ENCODE measurements at places on chromosomes 3 and 15. TPM values are rescaled to one million over a fixed set of nuclear protein-coding genes. Genes with fewer than 3 reads are reported as not detected.

DNA sequence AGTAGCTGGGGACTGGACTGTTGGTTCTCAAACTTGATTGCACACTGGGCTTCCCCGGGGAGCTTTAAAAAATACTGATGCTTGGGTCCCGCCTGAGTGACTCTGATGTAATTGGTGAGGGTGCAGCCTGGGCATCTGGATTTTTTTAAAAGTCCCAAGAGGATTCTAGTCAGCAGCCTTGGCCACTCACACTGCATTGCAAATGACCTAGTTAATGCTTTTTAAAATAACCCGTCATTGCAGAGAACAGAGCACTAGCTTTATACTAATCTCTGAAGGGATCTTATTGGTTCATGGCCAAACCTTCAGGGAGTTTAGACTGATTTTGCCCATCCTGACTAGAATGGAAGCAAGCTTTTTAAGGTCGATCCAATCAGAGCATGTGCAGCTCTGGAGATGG, 310.6 kb upstream of the PROK2 start:
- no peak for DNase-seq

DNA sequence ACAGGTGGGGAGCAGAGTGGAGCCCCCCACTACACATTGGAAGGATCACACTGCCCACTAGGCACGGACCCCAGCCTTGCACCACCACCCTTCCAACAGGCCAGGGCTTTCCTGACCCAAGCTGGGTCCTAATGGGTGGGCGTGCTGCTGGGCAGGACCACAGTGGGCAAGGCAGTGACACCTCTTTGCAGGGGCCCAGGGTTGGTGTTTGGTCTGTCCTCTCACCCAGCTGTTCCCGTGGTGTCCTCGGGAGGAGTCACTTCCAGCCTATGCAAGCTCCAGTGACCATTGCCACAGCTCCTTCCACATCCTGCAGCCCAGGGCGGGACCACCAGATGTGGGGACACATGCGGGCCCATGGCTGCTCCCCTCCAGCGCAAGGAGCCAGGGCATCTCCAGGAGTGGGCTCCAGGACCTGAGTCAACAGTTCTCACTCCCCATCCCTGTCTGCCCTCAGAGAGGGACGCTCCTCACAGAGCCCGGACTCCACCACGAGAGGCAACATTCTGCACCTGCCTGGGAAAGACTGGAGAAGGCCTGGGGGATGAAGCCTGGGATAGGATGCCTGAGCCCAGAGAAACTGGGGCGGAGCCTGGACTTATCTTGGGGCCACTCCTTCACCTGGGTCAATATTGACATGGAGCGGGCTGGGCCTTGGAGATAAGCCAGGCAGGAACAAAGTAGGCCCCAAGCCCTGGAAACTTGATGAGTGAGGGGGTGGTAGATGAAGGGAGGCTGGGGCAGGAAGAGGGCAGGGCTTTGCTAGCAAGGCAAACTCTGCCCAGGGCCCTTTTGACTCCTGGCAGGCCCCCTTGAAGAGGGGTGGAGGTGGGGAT, 3.9 kb upstream of the VILL start:
- DNase-seq: peak; percentile 91

Gene HACL1
- total RNA-seq: 12.8 TPM

DNA sequence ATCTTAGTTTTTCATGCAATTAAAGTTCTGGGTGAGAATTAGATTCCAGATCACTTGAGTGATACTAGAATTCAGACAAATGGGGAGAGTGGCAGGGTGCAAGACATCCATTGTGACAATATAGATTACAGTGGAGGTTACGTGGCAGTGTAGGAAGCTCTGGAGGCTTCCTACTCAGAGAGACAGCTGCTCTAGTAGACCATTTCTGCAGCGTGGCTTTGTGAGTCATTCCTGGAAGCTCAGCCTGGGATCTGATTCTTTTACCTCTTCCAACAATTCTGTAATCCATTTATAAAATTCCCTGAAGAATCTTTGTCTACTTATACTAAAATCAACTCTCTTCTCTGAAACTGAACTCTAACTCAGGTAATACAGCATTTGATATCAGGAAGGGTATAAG, 90.4 kb upstream of the ASB14 start:
- no peak for DNase-seq

Gene CHRNA7
- total RNA-seq: 11.8 TPM

Gene CIB2
- total RNA-seq: 19.7 TPM

GRCh38 chr3:128416578-128417211, 50.0 kb downstream of the DNAJB8 start:
- DNase-seq: no peak

- DNase-seq: no peak
These were observed 244.8 kb downstream of the EPHA6 start for GRCh38 chr3:97059168-97059567.

GRCh38 chr3:11120091-11120805, 34.0 kb upstream of the HRH1 start:
- no peak for DNase-seq

DNA sequence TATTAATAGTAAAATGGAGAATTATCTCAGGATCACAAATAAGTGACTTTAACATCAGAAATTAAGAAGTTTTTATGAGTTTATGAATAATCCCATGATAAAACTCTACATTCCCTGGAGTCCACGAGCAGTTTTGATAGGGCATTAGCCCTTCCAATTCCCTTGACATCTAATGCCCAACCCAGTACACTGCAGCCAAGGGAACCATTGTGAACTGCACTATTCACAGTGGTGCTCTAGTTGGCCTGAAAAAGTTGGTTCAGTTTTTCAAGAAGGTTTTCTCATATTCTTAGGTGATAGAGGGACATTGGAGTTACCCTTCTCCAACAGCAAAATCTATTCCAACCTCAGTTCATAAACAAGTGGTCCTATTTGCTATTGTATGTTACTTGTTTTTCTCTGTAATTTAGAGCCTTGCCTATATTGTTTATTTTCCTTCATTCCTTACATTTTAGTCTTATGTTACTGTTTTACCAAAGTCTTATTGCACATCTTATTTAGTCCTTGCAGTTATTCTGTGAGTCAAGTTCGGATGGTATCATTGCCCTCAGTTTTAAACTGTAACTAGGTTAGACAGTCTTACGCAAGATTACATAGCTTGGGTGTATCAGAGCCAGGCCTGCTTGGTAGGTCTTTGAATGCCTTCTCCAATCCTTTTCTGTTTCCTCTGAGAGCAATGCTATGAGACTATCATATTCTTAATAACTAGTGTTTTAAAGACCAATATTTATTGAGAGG, 57.9 kb upstream of the SAMMSON start:
- no peak for DNase-seq

DNA sequence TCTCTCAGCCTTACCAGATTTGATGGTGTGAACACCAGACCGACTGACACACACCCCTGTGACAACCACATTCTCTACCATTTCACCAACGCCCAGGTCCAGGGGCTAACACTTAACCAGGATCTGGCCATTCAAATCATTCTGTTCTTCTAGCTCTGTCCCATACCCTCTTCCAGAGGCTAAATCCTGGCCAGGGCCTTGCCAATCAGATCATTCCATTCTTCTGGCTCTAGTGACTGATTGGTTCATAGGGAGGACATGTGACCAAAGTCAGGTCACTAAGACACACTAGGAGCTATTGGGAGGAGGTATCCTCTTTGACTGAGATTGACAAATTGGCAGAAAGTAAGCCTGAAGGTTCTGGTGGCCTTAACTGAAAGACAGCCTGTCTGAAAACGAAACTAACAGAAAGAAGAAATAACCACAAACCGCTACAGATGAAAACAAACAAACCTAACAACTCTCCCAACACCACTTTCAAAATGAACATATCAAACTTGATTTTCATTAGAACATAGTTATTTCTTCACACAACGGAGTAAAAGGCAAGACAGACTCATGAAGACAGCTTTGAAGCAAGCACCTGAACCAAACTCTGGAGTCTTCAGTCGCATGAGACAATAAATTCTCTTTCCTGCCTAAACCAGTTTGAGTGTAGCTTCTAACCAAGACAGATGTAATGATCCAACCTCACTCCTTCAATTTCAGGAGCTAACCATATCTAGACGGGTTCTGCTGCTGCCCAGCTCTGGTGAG, 68.5 kb downstream of the TRANK1 start:
- no peak for DNase-seq

Gene ARPIN
- total RNA-seq: 40.4 TPM

DNA sequence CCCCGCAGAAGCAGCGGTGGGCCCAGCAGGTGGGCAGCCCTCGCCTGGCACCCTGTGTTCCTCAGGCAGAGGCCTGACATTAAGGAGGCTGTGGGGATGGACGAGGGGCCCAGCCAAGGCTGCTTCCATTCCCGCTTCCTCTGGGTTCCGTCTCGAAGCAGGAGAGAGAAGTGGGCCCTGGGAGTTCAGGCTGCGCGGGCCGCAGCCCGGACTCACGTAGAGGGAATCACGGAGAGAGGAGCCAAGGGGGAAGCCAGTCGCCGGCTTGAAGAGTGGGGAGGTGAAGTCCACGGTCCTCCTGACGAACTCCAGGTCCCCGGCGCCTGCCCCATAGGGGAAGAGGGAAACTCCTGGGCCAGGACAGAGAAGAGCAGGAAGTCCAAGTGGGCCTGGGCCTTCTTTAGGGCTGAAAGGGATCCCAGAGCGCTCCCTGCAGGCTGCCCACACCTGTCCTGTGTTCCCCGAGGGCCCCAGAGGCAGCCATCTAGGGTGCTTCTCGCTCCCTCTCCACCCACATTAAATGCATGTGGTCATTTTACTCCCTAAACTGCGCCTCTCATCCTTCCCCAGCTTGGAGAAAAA, 37.7 kb downstream of the MUC4 start:
- no peak for DNase-seq

DNA sequence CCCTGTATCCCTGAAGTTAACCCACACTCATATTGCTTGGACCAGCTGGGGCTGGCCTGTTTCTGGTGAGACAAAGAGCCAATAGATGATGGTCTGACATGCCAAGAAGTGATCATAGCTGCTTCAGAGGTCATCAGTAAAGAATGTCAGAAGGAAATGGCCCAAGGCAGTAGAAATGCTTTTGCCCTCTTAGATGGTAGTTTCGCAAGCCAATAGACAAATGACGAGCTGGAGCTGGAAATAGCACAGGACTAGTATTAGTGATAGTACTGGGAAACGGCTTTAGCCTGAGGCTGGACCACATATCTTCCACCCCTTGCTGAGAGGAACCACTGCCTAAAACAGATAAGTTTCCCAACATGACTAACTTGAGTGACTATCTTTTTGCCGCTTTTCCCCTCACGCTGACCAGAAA, 176.1 kb upstream of the THBS1 start:
- no peak for DNase-seq

Gene KLHL6
- total RNA-seq: 3.6 TPM

GRCh38 chr15:51191072-51191670, 96.5 kb upstream of the TNFAIP8L3 start:
- DNase-seq: no peak

Gene KIF15
- total RNA-seq: 4.2 TPM

Gene TUBGCP5
- 13.0 TPM for total RNA-seq

Gene NR2E3
- total RNA-seq: 0.20 TPM

DNA sequence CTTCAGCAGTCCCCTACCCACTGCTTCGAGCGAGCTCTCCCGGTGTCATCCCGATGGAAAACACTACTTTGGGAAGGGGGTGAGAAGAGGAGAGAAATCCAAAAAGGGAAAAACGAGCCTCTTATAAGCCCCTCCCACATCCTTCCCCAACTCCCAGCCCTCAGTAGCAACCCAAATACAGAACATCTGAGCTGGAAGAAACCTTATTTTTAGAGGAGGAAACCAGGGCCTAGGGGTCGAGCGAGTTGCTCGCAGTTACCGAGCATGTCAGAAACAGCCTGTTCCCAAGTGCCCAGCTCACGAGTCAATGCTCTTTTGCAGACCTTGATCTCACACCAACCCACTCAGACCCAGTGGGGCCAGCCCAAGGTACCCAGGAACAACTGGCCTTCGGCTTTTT, 14.2 kb downstream of the RBPMS2 start:
- DNase-seq: no peak

Gene MKRN2OS
- total RNA-seq: 6.9 TPM

Gene DUOX1
- total RNA-seq: 0.85 TPM

Gene ABHD14A
- total RNA-seq: 8.6 TPM

- peak; percentile 20 for DNase-seq
These were observed 560 bp upstream of the TTLL13 start for GRCh38 chr15:90248789-90249202.

Gene GOLGA8G
- not detected for total RNA-seq

DNA sequence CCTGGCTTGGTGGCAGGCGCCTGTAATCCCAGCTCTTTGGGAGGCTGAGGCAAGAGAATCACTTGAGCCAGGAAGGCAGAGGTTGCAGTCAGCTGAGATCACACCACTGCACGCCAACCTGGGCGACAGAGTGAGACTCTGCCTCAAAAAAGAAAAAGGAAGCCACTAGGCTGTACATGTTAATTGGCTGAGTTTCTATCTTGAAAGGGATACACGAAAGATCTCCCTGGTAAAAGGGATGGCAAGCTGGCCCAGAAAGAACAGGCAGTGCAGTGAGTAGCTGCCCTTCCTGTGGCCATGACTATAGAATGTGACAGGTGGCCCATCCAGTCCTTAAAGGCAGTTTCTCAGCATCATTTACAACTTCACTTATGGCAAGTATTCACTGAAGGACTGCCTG, 12.3 kb downstream of the LRIG1 start:
- DNase-seq: no peak

- no peak for DNase-seq
These were observed 235.4 kb downstream of the FOXP1 start for GRCh38 chr3:71348001-71348632.

GRCh38 chr15:88621789-88622604, 857 bp downstream of the AEN start:
- no peak for DNase-seq

DNA sequence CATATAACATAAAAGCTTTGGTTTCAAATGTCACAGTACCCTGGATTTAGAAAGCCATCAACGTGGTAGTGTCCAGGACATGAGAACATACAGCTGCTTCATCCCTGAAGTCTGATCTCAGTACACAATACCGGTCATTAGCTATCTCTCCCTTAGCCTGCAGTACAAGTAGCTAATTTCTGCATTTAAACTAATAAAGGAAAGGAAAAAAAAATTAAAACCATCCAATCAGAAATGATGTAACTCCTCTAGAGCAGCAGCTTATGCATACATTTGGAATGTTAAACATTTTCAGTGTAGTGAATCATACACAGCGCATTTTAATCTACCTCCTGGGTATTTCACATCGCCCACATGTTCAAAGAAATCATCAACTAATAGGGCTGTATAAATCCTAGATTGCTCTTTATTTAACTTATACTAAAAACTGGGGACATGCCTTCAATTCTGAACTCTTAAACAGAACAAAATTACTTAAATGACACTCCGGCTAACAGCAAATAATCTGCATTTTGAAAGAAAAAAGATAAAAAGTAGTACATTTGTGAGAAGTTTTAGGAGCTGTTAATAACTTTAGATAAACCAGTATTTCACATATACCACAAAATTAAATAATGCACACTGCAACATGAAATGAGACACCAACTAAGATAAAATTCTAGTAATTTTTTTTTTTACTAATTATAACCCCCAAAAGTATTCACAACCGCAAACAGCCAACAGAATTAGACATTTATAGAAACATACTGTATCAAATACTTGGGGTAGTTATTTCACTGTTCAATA, 3.7 kb downstream of the IGF2BP2 start:
- DNase-seq: no peak

- no peak for DNase-seq
These were observed 31.1 kb upstream of the HHATL start for GRCh38 chr3:42733501-42734262.

Gene EPHA6
- 0.18 TPM for total RNA-seq
